ENCODE measurements at places on chromosomes 6 and 20. TPM values are rescaled to one million over a fixed set of nuclear protein-coding genes. Genes with fewer than 3 reads are reported as not detected.

Gene ULBP1
- 0.16 TPM for total RNA-seq

Gene FIG4
- total RNA-seq = 15.2 TPM

Gene SEL1L2
- not detected for total RNA-seq

Gene CDSN
- total RNA-seq = not detected

Gene SRC
- 0.81 TPM for total RNA-seq

Gene PRELID3B
- total RNA-seq = 63.9 TPM

Gene SLC35D3
- not detected for total RNA-seq

Gene SLC22A7
- total RNA-seq = not detected

Gene SPATA2
- total RNA-seq = 0.65 TPM

Gene REM1
- total RNA-seq = not detected

Gene GPLD1
- 0.06 TPM for total RNA-seq

Gene TTK
- total RNA-seq = 12.1 TPM

Gene CCN5
- not detected for total RNA-seq

Gene SLC17A1
- not detected for total RNA-seq

Gene ARHGAP18
- 68.9 TPM for total RNA-seq

Gene KHDRBS2
- total RNA-seq = not detected

Gene FKBP1C
- 0.38 TPM for total RNA-seq

Gene C6orf120
- 15.2 TPM for total RNA-seq

Gene THBD
- total RNA-seq = 42.2 TPM

Gene UBD
- 231 TPM for total RNA-seq

Gene SLC26A8
- not detected for total RNA-seq

Gene MCHR2
- not detected for total RNA-seq

Gene AURKA
- 18.8 TPM for total RNA-seq

Gene ZKSCAN8
- 7.1 TPM for total RNA-seq

Gene OTOR
- not detected for total RNA-seq

Gene BPI
- total RNA-seq = not detected

Gene SLC22A23
- total RNA-seq = 70.5 TPM

Gene HLA-DRB1
- total RNA-seq = 55.4 TPM

Gene SMOC2
- not detected for total RNA-seq

Gene ADGRF1
- not detected for total RNA-seq

Gene ETV7
- 0.16 TPM for total RNA-seq

Gene TCP11
- total RNA-seq = not detected

Gene RNF144B
- total RNA-seq = 63.3 TPM

Gene ATAT1
- total RNA-seq = 6.8 TPM

Gene CYP21A2
- not detected for total RNA-seq

Gene LRRC73
- total RNA-seq = 0.06 TPM

Gene PRR18
- total RNA-seq = not detected

Gene MRPL2
- total RNA-seq = 12.0 TPM

Gene CRIP3
- total RNA-seq = not detected

Gene SAPCD1
- 2.9 TPM for total RNA-seq

Gene CRISP3
- total RNA-seq = not detected

Gene DHX35
- 9.5 TPM for total RNA-seq

Gene ENPP5
- not detected for total RNA-seq

Gene OR2B6
- not detected for total RNA-seq

Gene PRRT1
- total RNA-seq = not detected

Gene UBE2C
- total RNA-seq = 20.7 TPM

Gene ZKSCAN4
- total RNA-seq = 3.9 TPM

Gene DACT2
- not detected for total RNA-seq

Gene MUC21
- total RNA-seq = not detected

Gene EYA2
- total RNA-seq = not detected

Gene NKX2-2
- total RNA-seq = not detected
